ENCODE measurements at places on chromosomes 7 and 10.

GRCh38 chr10:78401624-78402367 lies 368.1 kb downstream of the RPS24 start:
- DNase-seq: peak; percentile 10

DNA sequence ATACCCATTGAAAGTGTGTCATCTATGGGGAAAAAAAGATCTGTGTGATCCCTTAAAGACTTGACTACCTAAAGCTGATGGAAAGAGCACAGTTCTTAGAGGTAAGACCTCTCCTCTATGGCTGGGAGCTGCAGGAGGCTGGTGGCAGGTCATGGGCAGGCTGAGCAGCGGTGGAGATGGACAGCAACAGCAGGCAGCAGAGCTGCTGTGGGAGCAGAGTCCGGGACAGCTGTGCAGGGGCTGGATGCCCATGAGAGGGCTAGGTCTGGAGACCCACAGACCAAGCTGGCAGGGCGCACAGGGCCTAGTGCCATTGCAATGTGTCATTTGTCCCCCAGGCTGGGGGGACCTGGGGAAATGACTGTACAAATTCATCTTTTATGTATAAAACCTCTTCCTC lies 13.4 kb upstream of the EPHA1 start:
- no peak for DNase-seq

DNA sequence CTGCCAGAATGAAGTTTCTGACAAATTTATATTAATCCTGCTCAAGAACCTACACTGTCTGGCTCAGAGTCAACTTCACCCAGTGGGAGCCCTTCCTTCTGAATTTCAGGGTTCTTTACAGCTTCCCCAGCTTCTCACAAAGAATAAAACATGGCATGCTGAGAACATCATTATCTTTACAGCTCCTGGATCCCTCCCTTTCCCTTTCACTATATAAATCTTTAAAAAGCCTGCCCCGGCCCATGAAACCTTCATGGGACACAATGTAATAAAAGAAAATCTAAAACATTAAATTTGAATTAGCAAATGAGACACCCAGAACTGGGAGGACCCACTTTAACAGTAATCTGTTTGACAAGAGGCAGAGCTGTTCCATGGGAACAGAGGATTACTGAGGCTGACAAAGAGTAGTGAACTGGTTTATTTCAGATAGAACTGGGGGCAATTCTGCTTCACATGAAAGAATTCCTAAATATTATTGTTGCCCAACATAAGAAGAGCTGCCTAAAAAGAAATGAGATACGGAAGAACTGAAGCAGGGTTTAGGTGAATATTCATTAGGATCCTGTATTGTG lies 222.8 kb downstream of the THSD7A start:
- no peak for DNase-seq

DNA sequence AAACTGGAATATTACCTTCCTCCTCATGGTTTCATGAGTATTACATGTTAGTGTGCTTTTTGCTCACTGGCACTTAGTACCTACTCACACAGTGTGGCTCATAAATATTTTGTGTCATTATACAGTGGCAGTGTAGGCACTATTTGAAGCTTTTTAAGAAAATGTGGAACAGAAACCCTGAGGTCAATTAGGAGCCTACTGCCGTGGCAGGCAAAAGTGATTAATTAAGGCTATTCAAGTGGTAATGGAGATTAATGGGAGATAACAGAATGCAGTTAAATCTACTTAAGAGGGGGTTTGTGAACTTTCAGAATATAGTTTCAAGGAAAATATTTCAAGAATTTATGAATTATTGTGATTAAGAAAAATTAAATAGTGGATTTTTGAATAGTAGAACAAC lies 277.6 kb downstream of the HGF start:
- DNase-seq: no peak

DNA sequence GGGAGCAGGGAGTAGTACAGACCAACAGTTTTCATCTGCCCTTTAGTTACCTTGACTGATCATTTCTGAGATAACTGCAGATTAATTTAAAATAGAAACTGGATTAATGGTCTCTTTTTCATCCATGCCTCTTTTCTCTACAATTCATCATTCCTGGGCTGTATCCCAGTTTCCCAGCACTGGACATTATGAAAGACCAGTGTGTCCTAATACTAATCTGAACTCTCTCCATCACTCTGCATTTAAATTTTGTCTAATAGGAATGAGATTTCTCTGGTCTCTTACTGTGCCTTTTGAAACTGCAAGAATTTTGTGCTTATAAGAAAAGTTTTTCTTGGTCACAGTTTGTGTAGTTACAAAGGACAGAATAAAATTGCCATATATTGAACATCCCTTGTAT lies 12.7 kb downstream of the PLEKHA8 start:
- DNase-seq: no peak

DNA sequence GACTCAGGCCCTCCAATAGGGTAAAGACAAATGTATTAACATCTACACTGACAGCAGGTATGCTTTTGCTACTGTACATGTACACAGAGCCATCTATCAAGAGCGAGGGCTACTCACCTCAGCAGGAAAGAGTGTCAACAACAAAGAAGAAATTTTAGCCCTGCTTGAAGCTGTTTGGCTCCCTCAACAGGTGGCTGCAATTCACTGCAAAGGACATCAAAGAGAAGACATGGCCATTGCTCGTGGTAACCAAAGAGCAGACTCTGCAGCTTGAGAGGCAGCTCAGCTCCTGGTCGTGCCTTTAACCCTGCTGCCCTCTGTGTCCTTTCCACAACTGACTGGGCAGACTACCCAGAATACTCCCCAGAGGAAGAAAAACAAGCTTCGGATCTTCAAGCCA lies 5.1 kb downstream of the AKR1B15 start:
- DNase-seq: peak; percentile 45

DNA sequence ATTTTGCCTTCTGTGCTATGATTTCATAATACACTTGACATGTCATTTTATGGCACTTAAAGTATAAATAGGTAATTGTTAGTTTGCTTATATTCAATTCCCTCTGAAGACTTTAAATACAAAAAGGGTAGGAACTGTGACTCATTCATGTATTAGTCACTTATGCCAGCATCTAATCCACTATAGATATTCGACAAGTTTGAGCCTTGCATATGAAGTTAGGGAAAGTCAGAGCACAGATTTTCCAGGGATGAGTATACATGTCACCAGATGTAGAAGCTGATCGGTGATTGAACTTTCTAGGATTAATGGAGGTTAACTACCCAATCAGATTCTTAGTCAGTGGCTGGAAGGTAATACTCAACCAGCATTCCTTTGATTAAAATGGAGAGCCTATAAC lies 1321.5 kb downstream of the XPNPEP1 start:
- DNase-seq: no peak

- DNase-seq: no peak
Measured at GRCh38 chr10:132967540-132967939, 25.2 kb upstream of the CFAP46 start.

DNA sequence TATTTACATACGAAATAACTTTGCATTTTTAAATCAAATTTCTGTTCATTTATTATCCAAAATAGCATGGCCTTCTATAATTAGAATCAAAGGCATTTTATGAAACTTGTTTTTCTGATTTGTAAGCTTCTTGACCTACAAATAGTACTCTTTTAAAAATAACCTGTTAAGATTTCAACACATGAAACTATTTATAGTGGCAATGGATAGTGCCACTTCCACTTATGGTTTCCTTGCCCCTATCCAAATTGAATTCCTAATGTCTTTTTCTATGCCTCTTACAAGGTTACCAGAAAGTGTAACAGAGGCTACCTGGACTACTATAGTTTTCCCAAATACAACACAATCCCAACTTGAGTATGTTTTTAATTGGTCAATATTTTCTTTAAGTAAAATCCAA lies 263.5 kb downstream of the SEMA3D start:
- DNase-seq: no peak

GRCh38 chr7:124257638-124258308 lies 224.9 kb upstream of the TMEM229A start:
- no peak for DNase-seq

GRCh38 chr10:1214071-1214675 lies 158.0 kb downstream of the WDR37 start:
- no peak for DNase-seq

DNA sequence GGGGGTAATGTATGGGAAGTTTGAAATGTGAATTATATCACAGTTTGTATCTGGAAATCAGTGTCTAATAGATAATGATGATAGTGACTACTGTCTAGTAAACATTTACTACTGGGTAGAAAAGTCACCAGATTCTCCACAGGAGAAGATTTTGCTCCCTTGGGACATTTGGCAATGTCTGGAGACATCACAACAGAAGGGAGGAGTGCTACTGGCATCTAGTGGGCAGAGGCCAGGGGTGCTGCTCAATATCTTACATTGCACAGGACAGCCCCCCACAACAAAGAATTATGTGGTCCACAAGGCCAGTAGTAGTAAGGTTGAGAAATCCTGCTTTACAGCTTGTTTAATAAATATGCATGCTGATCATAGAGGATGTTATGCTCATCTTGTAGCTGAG lies 92.3 kb upstream of the PRPS1L1 start:
- peak; percentile 25 for DNase-seq

DNA sequence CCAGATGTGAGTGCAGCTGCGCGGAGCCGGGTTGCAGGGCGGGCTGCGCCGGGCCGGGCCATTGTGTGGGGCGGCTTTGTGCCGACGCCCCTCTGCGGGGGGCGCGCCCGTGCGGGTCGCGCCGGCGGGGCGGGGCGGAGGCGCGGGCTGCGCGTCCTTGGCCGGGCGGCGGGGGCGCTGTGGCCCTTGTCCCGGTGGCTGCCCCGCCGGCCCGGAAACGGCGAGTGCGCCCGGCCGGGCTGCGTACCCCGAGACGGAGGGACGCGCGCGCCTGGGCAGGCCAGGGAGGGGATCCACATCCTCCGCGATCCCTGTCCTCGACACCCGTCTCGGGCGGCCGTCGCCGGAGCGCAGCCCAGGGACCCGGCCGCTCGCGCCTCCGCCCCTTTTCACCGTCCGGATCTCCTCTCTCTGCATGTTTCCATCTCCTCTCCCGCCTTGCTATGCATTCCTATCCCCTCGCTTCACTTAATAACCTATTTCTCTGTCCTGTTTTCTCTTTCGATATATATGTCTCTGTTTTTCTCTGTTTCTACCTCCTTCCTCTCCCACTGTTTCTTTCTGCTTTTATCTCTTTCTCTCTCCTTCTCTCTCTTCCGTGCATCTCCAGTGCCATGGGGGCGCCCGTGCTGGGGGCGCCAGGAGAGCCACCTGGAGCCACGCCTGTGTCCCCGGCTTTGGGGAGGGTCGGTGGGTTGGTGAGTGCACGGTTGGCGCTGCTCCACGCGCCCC lies 765 bp downstream of the PFKFB3 start:
- peak; percentile 67 for DNase-seq

- peak; percentile 86 for DNase-seq
Measured at GRCh38 chr10:52566471-52567246, 205.9 kb downstream of the MBL2 start.

GRCh38 chr7:16627236-16627635 lies 18.3 kb downstream of the ANKMY2 start:
- DNase-seq: peak; percentile 65

DNA sequence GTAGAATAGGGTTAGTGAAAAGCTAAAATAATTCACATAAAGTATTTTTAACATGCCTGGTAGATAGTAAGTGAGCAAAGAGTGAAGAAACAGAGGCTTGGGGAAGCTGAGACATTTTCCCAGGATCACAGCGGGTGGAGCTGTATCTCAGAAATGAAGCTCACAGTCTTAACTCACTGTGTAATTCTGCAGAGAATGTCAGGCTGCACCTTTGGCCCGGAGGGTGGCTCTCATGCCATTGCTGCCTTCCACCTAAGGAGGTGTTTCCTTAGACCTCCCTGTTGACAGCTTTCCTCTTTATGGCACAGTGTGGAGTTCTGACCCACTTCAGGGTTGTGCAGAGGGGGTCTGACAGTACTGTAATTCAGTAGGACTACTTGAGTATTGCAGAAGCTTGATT lies 2.9 kb upstream of the GTPBP4 start:
- no peak for DNase-seq

- peak; percentile 33 for DNase-seq
Measured at GRCh38 chr10:30170814-30171213, 111.4 kb upstream of the JCAD start.

GRCh38 chr7:146375170-146375569 lies 258.6 kb downstream of the CNTNAP2 start:
- DNase-seq: peak; percentile 30

DNA sequence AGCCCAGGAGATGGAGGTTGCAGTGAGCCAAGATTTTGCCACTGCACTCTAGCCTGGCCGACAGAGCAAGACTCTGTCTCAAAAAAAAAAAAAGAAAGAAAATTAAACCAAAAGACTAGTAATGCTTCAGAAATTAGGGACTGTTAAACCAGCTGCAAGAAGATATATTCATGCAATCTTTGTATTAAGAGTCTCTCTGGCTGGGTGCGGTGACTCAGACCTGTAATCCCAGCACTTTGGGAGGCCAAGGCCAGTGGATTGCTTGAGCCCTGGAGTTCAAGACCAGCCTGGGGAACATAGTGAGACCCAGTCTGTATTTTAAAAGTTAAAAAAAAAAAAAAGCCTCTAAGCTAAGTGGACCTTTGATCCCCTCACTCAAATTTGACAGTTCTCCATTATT lies 2.5 kb upstream of the HNRNPF start:
- no peak for DNase-seq

DNA sequence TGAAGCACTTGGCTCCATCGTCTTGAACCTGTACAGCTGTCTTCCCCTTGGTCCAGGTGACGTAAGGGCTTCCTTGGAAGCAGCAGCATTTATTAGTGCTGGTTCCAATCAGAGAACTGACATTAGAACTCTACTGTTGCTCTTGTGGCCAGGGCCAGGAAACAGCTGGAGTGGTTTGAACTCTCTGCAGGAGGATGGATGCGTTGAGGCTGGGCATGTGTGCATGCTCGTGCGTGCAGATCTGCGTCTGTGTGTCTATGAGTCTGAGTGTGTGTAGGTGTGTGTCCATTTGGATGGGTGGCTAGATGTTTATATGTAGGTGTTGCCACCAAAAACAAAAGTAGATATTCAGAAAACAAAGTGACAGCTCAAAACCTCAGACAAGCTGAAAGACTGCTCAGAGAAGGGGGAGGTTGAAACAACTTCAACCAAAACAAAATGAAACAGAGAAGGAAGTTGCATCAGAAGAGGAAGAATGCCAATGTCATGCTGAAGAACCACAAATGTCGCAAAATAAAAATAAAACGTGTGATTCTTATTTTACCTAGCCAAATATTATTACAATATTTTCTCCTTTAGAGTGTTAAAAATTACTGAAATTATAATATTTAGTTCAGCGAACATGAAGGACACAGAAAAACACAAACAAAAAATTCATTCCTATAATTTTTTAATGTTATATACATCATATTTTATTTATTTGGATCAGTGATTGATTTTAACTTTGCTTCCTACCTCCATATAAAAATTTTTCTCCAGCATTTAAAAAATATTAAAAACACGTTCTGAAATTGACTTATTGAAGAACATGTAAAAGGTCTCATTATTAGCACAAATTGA lies 96.1 kb upstream of the MKLN1 start:
- DNase-seq: peak; percentile 80

Measured in choroid plexus epithelial cell (primary cell).